ENCODE measurements at places on chromosomes 2 and 18. TPM values are rescaled to one million over a fixed set of nuclear protein-coding genes. Genes with fewer than 3 reads are reported as not detected.
A peak's percentile ranks its signal among the peaks of the same experiment; 100 is the strongest.

DNA sequence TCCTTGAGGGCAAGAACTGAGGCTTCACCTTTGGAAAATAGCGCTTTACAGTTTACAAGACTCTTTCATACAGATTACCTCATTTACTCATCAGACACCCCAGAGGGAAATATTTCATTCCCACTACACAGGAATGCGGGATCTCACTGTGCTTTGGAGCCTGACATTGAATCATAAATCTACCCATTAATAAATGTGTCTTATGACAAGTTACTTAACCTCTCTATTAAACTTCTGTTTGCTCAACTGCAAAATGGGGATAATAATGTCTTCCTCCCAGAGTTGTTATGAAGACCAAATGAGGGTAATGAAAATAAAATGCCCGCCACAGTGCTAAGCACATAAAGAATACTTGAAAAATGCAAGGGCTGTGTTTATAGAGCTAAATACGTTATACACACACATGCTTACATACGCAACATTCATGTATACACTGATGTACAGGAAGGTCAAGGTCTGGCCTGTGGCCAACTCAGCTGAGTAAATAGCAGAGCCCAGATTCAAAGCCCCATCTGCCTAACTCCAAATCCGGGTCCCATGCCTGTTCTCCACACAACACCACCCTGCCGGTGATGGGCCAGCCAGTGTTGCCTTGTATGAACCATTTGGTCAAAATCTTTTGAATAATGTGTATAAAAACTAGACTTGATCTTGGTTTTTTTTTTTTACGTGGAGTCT, 77.8 kb upstream of the STPG4 start:
- DNase-seq, result no peak

DNA sequence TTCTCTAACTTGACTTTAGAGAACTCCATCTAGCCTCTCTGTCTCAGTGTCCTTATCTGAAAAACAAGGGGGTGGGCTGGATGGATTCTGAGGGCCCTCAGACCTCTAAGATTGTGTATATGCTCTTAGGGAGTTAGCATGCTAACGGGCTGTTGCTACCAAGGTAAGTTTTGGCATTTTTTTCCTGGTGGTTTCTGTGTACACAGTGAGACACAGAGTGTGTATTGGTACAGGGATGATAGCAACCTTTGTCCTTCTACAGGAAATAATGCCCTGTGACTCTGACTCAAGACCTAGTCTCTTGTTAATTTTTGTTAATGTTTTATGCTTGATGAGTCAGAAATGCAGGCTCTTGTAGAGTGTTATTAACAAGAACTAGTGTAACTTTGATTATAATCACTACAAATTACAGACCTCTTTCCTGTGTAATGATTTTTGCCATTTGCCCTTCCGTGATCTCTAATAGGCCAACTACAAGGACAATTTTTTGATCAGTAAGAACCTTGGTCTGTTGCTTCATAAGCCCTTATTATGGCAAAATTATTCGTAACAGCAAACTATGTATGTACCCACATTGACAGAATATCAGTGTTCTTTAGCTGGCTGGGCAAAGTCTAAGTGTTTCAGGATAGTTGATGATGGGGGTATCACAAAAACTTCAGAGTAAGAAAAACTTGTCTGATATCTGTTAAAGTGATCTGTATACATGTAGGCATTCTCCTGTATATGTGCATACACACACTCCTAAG, 89.7 kb downstream of the SPTBN1 start:
- DNase-seq, result peak; percentile 70

Gene NGEF
- total RNA-seq, result 0.26 TPM

DNA sequence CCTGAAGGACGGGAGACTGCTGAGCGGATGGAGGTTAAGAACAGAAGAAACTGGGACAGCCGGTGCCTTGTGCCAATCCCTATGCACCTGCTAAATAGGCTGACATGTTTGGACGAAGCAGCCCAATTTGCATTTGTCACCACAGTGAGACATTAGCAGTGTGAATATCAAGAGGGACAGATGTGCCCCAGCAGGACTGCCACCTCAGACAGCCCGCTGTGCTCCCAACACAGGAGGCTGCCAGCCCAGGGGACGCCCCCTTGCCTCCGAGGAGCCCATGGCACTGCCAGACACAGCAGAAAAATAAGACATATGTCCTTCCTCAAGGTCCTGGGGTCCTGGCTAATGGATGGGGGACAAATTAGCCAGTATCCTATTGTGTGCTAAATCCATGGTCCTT, 306.7 kb upstream of the POU3F3 start:
- no peak for DNase-seq

Gene MATN3
- total RNA-seq, result 8.2 TPM

- no peak for DNase-seq
These were observed 349.9 kb downstream of the TSN start for GRCh38 chr2:122105171-122105876.

- no peak for DNase-seq
These were observed 31.0 kb upstream of the GALR1 start for GRCh38 chr18:77218642-77219041.

DNA sequence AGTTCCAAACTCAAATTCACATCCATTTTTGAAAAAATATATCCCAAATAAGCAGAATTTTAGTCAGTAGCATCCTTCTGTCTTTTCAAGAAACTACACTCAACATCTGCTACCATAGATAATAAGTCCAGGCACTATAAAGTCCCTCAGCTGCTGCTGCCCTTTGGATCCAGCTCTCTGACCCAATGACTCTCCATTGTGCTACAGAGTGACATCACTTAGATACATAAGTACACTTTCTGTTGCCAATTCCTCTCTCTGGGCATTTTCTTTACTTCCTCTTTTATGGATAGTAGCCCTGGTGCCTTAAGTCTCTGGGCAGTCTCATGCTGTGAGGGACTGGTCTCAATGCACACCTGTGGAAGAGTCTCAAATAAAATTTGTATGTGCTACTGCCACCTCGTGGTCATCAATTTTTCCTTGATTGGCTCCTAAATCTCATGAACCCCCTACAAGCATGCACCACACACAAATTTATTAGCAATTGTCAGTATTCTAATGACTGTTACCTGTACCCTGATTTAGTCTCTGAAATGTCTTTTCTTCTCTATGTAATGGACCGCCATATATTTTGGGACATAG, 219.2 kb downstream of the LRP1B start:
- DNase-seq, result peak; percentile 2

GRCh38 chr18:46547520-46547919, 109.5 kb downstream of the LOXHD1 start:
- no peak for DNase-seq

- DNase-seq, result no peak
These were observed 2.0 kb downstream of the IKZF2 start for GRCh38 chr2:213149294-213149875.

Gene SKA1
- 47.3 TPM for total RNA-seq

- DNase-seq, result no peak
These were observed 21.4 kb downstream of the STK17B start for GRCh38 chr2:196149948-196150347.
